ENCODE measurements at places on chromosomes 6 and 20. TPM values are rescaled to one million over a fixed set of nuclear protein-coding genes. Genes with fewer than 3 reads are reported as not detected.

- DNase-seq: no peak
Measured at GRCh38 chr6:132213191-132213590, 188.1 kb downstream of the MOXD1 start.

The CDH4 gene
- 0.16 TPM for total RNA-seq

DNA sequence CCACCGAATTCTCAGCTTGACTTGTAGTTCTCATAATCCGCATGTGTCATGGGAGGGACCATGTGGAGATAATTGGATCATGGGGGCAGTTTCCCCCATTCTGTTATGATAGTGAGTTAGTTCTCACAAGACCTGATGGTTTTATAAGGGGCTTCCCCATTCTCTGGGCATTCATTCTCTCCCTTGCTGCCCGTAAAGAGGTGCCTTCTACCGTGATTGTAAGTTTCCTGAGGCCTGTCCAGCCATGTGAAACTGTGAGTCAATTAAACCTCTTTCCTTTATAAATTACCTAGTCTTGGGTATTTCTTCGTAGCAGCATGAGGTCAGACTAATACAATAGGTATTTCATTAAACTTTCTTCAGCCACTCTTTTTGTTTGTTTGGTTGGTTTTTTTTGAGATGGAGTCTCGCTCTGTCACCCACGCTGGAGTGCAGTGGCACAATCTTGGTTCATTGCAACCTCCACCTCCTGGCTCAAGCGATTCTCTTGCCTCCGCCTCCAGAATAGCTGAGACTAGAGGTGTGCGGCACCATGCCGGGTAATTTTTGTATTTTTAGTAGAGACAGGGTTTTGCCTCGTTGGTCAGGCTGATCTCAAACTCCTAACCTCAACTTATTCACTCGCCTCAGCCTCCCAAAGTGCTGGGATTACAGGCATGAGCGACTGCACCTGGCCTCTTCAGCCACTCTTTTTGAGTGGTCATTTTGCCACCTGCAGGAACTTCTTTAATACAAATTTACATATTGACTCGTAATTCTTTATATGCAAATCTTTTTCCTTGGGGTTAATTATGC is 36.3 kb downstream of the GSTA2 start:
- no peak for DNase-seq

GRCh38 chr20:46022411-46023147 is 6.4 kb upstream of the SLC12A5 start:
- no peak for DNase-seq

GRCh38 chr6:141513830-141514229 is 618.9 kb upstream of the GJE1 start:
- no peak for DNase-seq

The EYA4 gene
- 33.7 TPM for total RNA-seq

- no peak for DNase-seq
Measured at GRCh38 chr6:55916188-55916587, 40.8 kb upstream of the BMP5 start.

Measured in H4 (cell line).